ENCODE measurements at places on chromosomes 1 and 21. TPM values are rescaled to one million over a fixed set of nuclear protein-coding genes. Genes with fewer than 3 reads are reported as not detected.

DNA sequence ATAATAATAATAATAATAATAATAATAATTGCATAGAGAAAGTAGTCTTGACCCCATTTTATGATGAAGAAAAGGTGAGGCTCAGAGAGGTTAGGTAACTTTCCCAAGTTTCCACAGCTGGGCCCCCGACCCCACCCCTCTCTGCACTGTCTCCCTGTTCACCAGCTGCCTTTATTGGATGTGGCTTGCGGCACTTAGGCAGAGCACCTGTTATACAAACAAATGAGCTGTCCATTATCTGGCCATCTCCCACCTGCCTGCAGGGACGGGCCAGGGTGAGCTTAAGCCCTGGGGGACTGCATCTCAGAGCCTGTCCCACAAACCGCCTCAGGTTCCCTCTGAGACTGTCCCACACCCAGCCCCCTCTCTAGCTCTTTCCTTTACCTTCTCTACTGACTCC lies 10.1 kb upstream of the EFNA1 start:
- H3K4me3 ChIP-seq = no peak overlapping the region
- DNase-seq = no peak
- H3K4me1 ChIP-seq = no peaks in the 10 kb centered on the region
- H3K27me3 ChIP-seq = no peaks in the 10 kb centered on the region

- peaks cover 5% of the 10 kb centered on the region for H3K36me3 ChIP-seq
- H3K4me1 ChIP-seq = peaks cover 16% of the 10 kb centered on the region
- H3K27me3 ChIP-seq = no peaks in the 10 kb centered on the region
Measured at GRCh38 chr21:45157932-45158331, 83.6 kb downstream of the ADARB1 start.

Gene MYOM3
- total RNA-seq = 0.08 TPM

GRCh38 chr1:30697571-30698376 lies 25.6 kb downstream of the MATN1 start:
- DNase-seq = no peak
- H3K4me3 ChIP-seq = no peak overlapping the region
- H3K4me1 ChIP-seq = no peaks in the 10 kb centered on the region
- H3K36me3 ChIP-seq = no peaks in the 10 kb centered on the region

- no peak overlapping the region for H3K4me3 ChIP-seq
- H3K27ac ChIP-seq = no peak overlapping the region
- H3K4me1 ChIP-seq = peaks cover 4% of the 10 kb centered on the region
- no peaks in the 10 kb centered on the region for H3K36me3 ChIP-seq
- H3K27me3 ChIP-seq = no peaks in the 10 kb centered on the region
- no peak for DNase-seq
Measured at GRCh38 chr1:117537291-117537920, 68.4 kb upstream of the TENT5C start.

DNA sequence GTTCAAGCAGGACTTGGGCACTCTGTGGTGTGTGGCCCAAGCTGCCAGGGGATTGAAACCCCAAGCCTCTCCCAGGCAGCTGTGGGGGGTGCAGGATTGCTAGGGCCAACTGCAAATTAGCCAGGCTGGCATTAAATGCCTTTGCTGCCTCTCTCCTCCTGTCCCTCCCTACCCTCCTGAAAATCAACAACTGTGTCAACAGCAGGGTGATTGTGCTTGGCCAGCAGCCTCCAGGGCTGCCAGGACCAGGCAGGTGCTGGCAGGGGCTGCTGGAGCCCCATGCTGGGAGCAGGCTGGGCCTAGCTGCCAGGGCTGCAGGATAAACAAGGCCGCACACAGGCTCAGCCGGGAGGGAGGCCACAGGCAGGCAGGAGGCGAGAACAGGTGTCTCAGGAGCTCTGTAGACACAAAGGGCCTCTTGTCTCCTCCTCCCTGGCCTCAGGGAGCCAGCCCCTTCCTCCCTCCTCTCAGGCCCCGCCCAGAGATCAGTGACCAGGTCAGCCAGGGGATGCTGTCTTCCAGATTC lies 11.4 kb downstream of the SOX13 start:
- no peaks in the 10 kb centered on the region for H3K36me3 ChIP-seq
- H3K4me3 ChIP-seq = no peak overlapping the region
- H3K4me1 ChIP-seq = peaks cover 64% of the 10 kb centered on the region
- no peak overlapping the region for H3K27ac ChIP-seq
- DNase-seq = no peak
- no peaks in the 10 kb centered on the region for H3K27me3 ChIP-seq

DNA sequence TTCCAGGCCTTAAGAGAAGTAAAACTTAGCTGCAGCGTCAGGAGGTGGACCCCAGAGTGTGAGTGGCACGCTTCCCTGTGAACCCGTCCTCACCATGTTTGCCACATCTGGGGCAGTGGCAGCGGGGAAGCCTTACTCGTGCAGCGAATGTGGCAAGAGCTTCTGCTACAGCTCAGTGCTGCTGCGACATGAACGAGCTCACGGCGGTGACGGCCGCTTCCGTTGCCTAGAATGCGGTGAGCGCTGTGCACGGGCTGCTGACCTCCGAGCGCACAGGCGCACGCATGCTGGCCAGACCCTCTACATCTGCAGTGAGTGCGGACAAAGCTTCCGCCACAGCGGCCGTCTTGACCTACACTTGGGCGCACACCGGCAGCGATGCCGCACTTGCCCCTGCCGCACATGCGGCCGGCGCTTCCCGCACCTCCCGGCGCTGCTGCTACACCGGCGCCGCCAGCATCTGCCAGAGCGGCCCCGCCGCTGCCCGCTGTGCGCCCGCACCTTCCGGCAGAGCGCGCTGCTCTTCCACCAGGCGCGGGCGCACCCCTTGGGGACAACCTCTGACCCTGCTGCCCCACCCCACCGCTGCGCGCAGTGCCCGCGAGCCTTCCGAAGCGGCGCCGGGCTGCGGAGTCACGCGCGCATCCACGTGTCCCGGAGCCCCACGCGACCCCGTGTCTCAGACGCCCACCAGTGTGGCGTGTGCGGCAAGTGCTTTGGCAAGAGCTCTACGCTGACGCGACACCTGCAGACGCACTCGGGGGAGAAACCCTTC lies 9.3 kb downstream of the ZNF672 start:
- H3K36me3 ChIP-seq = peaks cover 46% of the 10 kb centered on the region
- no peak overlapping the region for H3K4me3 ChIP-seq
- H3K27ac ChIP-seq = no peak overlapping the region
- DNase-seq = no peak

- no peaks in the 10 kb centered on the region for H3K36me3 ChIP-seq
- no peaks in the 10 kb centered on the region for H3K27me3 ChIP-seq
- H3K27ac ChIP-seq = no peak overlapping the region
- no peak for DNase-seq
- no peaks in the 10 kb centered on the region for H3K4me1 ChIP-seq
Measured at GRCh38 chr1:74485622-74486021, 26.8 kb downstream of the LRRC53 start.

GRCh38 chr1:86701731-86702130 lies 2.6 kb upstream of the SH3GLB1 start:
- H3K4me1 ChIP-seq = no peaks in the 10 kb centered on the region
- no peak overlapping the region for H3K4me3 ChIP-seq
- DNase-seq = no peak
- H3K27ac ChIP-seq = no peak overlapping the region
- no peaks in the 10 kb centered on the region for H3K27me3 ChIP-seq

Gene HSPA6
- 6.0 TPM for total RNA-seq

- H3K4me3 ChIP-seq = no peak overlapping the region
- H3K27me3 ChIP-seq = peaks cover 5% of the 10 kb centered on the region
- peaks cover 14% of the 10 kb centered on the region for H3K4me1 ChIP-seq
- no peak overlapping the region for H3K27ac ChIP-seq
- H3K36me3 ChIP-seq = peaks cover 2% of the 10 kb centered on the region
- DNase-seq = no peak
Measured at GRCh38 chr1:212722270-212722957, 22.8 kb upstream of the BATF3 start.

Gene NTRK1
- total RNA-seq = 16.7 TPM

Gene APOBEC4
- total RNA-seq = not detected

DNA sequence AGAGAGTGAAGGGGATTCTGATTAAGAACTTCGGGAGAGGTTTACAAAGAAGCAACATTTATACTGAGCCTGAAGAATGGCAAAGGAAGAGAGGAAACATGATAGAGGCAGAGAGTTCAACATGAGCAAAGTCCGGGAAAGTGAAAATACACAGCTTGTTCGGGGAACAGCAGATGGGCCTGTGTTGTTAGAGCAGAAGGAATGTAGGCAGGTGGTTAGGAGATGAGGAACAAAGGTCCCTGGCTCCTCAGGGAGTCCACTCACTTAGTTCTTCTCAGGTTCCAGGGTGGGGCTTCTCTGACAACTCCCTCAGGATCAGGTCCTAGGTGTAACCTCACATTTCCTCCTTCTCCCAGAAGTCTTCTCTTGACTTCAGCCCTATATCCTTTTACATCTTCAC lies 5.1 kb upstream of the ZNF326 start:
- no peak for DNase-seq
- no peak overlapping the region for H3K4me3 ChIP-seq
- H3K27ac ChIP-seq = no peak overlapping the region
- peaks cover 4% of the 10 kb centered on the region for H3K4me1 ChIP-seq

GRCh38 chr1:47522935-47523834 lies 85.3 kb downstream of the FOXD2 start:
- H3K36me3 ChIP-seq = no peaks in the 10 kb centered on the region
- no peak overlapping the region for H3K4me3 ChIP-seq
- no peak overlapping the region for H3K27ac ChIP-seq
- no peak for DNase-seq

- H3K27me3 ChIP-seq = no peaks in the 10 kb centered on the region
- DNase-seq = no peak
- no peak overlapping the region for H3K27ac ChIP-seq
- no peaks in the 10 kb centered on the region for H3K36me3 ChIP-seq
Measured at GRCh38 chr1:7007902-7008301, 222.6 kb downstream of the CAMTA1 start.

DNA sequence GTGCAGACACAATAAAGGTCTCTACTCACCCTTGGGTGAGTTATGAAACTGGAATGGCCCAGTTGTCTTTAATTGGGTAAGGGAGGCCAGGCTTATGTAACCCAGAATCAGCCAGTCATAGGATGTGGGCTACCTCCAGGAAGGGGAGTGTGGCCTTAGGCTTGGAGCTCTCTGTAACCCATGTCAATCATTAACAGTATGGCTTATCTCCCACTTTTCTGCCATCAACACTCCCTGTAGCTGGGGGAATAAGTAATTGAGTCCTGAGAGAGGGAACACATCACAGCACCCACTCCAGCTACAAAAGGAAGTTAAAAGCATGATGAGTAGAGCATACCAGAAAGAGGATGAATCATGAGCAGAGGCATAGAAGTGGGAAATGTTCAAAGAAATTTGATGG lies 327.0 kb upstream of the DUSP10 start:
- H3K27me3 ChIP-seq = no peaks in the 10 kb centered on the region
- no peak for DNase-seq
- H3K4me1 ChIP-seq = no peaks in the 10 kb centered on the region
- H3K4me3 ChIP-seq = no peak overlapping the region

GRCh38 chr1:212513586-212513985 lies 80.9 kb downstream of the NENF start:
- no peaks in the 10 kb centered on the region for H3K36me3 ChIP-seq
- no peak for DNase-seq
- H3K27me3 ChIP-seq = peaks cover 29% of the 10 kb centered on the region
- H3K4me1 ChIP-seq = peaks cover 16% of the 10 kb centered on the region

Gene PLXNA2
- total RNA-seq = 2.8 TPM

DNA sequence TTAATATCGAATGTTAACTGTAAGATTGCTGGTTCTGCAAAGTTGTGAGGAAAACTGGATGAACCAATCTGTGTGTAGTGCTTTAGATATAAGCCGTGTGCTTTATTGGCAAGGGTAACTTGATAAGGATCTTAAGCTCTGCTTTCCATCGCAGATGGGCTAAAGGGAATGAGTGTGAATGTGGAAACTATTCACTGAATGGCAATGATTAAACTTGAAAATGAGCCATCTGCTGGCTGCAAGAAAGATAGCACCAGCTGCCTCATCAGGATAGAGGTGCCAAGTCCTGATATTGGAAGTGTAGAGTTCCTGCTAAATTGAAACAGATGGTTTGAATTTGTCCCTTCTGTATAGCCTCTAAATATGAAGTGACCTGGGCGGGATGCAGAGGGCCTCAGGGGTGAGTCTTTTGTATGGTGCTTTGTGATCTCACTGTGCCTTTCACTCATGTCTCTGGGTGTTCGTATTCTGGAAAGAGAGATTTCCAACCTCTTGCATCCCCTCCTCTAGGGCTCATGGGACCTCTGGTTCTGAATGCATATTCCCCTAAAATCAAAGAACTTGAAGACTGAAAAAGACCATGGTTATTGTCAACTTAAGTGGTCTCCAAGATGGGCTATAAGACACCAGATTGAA lies 9.2 kb downstream of the FCRL3 start:
- peaks cover 25% of the 10 kb centered on the region for H3K4me1 ChIP-seq
- no peak overlapping the region for H3K27ac ChIP-seq
- H3K4me3 ChIP-seq = no peak overlapping the region
- no peaks in the 10 kb centered on the region for H3K27me3 ChIP-seq

Gene BRWD1
- 93.3 TPM for total RNA-seq

- peaks cover 15% of the 10 kb centered on the region for H3K4me1 ChIP-seq
- H3K27ac ChIP-seq = no peak overlapping the region
- peak overlapping the region; percentile 44 for H3K4me3 ChIP-seq
- DNase-seq = peak; percentile 6
Measured at GRCh38 chr1:225651872-225652728, 823 bp downstream of the ENAH start.

Gene CD1E
- total RNA-seq = 0.73 TPM

GRCh38 chr1:206067486-206068227 lies 14.7 kb downstream of the RHEX start:
- H3K4me3 ChIP-seq = no peak overlapping the region
- no peak for DNase-seq
- H3K36me3 ChIP-seq = no peaks in the 10 kb centered on the region
- no peaks in the 10 kb centered on the region for H3K27me3 ChIP-seq
- H3K4me1 ChIP-seq = peaks cover 4% of the 10 kb centered on the region

Measured in natural killer cell (primary cell).